CD4-positive, alpha-beta T cell treated with Interferon gamma for 1 hour (primary cell): ENCODE measurements at places on chromosomes 3 and 15.

- DNase-seq, result no peak
Measured at GRCh38 chr15:69679623-69680228, 227.1 kb downstream of the RPLP1 start.

GRCh38 chr3:71890356-71890931, 105.5 kb upstream of the PROK2 start:
- DNase-seq, result no peak

DNA sequence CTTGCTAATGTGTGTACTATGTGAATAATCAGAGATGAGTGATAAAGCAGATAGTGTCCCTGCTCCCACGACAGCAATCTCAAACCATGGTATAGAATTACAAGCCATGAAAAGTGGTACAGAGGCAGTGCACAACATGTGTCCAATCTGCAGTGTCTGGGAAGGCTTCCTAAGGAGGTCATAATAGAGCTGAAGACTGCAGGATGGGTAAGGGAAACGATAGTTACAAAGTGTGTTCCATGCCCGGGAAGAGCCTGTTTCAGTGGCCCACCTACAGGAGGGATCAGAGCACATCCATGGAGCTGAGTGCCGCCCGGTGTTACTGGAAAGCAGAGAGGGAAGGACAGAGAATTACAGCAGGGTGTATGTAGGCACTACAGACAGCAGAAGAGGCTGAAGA, 48.9 kb downstream of the PAK2 start:
- no peak for DNase-seq

DNA sequence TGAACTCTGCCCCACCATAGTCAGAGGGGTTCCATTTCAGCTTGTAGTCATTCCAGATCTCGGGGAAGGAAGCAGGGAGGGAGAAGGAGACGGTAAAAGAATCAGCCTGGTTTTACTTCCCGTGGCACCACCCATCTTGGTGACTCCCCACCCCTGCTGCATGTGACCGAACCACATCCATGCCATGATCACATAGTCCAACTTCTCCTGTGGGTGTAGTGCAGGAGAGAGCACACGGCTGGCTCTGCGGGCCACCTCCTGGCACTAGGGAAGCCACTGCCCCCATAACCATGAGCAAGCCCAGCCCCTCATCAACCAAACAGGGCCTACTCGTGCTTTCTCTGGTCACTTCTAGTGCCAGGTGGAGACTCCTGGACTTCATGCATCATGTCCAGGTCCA, 3.7 kb downstream of the CHRNA3 start:
- DNase-seq, result no peak

DNA sequence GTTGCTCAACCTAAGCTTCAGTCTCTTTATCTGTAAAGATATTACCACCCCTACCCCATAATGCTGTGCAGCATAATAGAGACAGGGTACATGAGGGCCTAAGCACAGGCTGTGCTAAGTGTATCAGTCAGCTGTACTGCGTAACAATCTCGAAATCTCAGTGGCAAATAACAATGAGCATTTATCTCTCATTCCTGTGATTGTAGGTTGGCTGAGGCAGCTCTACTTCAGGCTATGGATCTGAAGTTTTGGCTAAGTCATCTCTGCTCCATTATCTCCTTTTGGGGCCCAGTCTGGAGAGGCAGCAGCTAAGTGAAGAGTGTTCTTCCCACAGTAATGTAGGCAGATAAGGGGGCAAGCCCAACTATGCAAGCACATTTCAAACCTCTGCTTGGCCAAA, 7.1 kb upstream of the SLC6A11 start:
- DNase-seq, result no peak

- DNase-seq, result no peak
Measured at GRCh38 chr15:40365624-40366456, 7.8 kb downstream of the DISP2 start.

- DNase-seq, result no peak
Measured at GRCh38 chr3:9692416-9692815, 11.2 kb upstream of the CPNE9 start.

DNA sequence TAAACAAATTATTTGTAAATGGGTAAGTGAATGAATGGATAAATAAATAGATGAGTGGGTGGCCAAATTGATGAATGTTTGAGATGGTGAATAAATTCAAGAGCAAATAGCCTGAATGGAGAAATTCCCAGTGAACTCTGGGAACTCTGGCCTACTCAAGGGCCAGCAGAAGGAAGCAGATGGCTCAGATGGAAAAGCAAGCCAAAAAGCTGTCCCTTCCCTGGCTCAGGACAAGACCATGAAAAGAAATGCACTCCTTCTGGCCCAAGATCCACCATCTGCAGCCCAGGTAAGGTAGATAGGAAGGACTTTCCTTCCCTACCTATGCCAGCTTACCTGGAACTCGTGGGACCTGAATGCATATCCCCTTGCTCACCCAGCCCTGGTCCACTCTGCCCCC, 37.6 kb upstream of the CLDN18 start:
- no peak for DNase-seq

- DNase-seq, result no peak
Measured at GRCh38 chr3:2212206-2212605, 113.5 kb downstream of the CNTN4 start.

DNA sequence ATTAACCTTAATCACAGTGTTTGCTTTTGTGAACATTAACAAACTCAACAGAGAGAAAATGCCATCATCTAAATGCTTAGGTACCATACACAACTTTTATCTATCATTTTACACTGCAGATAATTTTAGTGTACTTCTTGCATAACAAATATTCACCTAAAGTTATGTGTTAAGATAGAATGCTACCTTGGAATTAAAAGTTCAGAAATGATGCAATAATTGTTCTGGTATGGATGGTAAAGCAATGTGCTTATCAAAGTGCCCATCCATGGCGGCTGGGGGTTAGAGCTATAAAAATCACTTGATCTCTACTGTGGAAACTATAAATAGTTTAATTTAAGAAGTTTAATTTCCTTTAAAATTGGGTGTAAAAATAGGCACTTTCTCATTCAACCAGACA, 28.7 kb downstream of the SATB1 start:
- no peak for DNase-seq

GRCh38 chr3:9713142-9713541, 9.5 kb downstream of the CPNE9 start:
- DNase-seq, result no peak

- DNase-seq, result no peak
Measured at GRCh38 chr3:30650348-30650995, 44.1 kb downstream of the TGFBR2 start.

- DNase-seq, result no peak
Measured at GRCh38 chr3:63861306-63861705, 2.3 kb downstream of the THOC7 start.

DNA sequence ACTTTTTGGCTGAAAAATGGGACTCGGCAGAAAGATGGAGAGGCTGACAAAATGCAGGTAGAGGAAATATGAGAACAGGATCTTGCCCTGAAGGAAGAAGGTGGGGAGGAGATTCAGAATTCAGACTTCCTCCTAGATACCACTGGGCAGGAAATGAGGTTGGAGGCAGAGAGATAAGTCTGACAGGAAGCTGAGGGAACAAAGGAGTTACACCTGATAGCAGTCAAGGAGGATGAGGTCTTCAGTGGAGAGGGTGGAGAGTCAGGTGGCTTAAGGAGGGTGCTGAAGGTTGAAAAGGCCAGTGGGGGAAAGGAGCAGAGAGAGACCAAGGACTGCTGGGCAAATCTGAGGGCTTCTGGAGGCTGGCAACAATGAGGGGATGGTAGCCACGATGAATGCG, 56.8 kb downstream of the CCR4 start:
- no peak for DNase-seq

GRCh38 chr15:43165801-43166325, 19.3 kb upstream of the CCNDBP1 start:
- no peak for DNase-seq

GRCh38 chr3:133317866-133318265, 82.0 kb upstream of the BFSP2 start:
- DNase-seq, result no peak

DNA sequence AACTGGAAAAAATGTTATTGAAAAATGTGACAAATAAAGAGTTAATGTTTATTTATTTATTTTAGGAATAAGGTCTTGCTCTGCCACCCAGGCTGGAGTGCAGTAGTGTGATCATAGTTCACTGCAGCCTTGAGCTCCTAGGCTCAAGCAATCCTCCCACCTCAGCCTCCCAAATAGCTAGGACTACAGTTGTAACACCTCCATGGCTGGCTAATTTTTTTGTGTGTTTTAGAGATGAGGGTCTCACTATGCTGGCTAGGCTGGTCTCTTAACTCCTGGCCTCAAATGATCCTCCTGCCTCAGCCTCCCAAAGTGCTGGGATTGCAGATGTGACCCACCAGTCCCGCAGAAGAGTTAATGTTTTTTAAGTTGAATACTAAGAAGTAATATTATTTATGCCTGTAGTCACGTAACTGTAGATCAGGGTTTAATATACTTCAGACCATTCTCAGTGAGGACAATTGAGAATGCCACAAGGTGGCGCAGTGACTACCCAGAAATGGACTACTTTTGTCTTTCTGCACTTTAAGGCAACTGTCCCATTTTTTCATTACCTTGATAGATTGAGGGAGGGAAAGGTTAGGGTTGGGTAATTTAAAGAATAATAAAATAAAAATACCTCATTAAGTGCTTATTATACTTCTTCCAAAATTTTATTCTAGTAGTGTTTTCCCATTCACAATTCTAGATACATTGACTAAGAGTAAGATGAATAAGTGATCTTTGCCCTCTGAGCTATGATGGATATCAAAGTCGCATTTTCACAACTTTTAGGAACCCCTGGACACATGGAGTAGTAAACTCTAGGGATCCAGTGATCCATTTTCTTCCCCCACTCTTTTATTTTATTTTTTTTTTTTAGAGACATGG, 6.0 kb downstream of the MUC13 start:
- DNase-seq, result peak; percentile 31

GRCh38 chr15:69457304-69458280, 5.0 kb downstream of the RPLP1 start:
- DNase-seq, result no peak

DNA sequence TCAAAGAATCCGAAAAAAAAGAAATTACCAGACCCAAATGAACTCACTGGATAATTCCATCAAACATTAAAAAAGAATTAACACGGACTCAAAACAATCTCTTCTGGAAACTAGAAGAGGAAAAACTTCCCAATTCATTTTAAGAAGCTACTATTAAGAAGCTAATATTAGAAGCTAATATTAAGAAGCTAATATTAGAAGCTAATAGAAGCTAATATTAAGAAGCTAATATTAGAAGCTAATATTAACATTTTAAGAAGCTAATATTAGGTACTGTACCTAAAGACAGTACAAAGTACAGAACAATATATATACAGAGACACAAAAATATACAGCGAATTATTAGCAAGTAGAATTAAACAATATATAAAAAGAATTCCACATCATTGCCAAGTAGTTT, 35.9 kb downstream of the HERC2 start:
- DNase-seq, result no peak

DNA sequence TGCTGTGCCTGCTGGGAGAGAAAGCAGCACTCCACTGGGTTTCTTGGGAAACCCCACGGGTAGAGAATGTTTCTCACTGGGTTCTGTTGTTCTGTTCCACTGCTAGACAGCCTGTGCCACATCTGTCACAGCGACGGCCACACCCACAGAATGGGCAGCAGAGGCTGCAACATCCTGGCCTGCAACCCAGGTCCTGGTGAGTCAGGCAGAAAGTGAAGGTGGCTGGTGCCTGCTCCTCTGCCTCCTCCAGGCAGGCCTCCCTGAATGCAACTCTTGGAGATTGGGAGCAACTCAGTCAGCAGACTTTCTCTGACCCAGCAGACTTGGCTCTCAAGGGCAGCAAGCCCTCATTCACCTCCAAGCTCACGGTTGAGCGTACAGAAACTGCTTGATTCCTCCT, 13.0 kb downstream of the C3orf18 start:
- DNase-seq, result no peak

DNA sequence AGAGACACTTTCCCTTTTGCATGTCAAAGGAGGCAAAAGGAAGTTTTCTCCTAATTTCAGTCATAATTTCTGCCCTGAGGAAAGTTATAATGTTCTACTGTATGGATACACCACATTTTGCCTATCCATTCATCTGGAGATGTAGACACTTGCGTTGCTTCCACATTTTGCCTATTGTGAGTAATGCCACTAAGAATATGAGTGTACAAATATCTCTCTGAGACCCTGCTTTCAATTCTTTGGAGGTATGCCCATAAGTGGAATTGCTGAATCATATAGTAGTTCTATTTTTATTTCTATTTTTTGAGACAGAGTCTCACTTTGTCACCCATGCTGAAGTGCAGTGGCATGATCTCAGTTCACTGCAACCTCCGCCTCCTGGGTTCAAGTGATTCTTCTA, 3.6 kb upstream of the CD276 start:
- DNase-seq, result no peak

DNA sequence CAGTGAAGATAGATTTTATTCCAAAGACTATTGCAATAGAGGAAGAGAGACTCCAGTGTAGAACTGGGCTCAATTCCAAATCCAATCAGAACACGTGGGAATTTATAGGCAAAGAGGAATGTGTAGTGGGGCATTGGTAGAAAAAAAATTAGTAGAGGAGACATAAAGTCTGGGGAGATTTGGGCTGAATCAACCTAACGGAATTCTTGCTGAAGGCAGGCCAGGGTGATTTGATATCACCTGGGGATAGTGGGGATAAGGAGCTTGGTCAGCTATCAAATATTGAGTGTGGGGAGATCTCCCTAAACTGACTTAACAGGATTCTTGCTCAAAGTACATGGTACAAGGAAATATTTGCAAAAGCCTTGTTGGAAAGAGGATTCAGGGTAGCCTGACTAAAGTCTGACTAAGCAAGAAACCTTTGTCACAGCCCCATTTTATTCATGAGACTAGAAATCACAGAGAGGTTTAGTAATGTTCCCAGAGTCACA, 29.6 kb downstream of the SST start:
- DNase-seq, result no peak

DNA sequence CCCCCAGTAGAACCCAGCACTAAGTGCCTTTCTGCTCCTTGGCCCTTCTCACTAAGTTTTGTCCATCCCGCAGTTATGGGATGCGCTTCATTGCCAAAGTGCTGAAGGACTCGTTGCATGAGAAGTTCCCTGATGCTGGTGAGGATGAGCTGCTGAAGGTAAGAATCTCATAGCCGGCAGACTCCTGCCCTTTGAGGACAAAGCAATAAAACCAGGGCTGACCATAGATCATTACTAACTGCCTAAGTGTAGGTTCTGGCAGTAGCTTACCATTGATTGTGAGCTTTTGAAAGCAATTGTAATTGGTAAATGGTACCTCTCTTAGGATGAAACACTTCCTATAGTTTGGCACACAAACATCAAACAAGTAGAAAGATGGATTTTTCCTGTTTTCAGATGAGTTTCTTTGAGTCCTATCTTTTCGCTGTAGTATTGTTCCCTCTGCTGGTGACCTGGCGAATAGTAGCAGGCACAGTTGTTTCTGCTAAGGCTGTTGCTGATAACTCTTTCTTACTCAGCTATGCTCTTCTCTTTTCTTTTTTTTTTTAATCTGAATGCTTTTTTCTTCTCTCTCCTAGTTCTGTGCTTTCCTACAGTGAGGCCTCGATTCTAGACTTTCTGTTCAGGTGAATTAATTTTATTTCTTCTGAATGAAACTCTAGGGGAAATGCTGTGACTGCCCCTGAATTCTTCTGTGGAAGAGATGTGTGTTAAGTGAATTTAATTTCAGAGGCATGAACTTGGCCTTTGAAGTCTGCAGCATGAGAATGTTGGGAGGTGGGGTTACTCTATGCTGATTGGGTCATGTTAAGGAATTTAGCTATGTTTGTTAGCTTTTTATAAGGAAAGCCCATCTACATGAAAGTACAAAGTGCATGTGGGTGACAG, 47.4 kb upstream of the CRTC3 start:
- peak; percentile 25 for DNase-seq
